ENCODE measurements at places on chromosomes 11 and 22.

- DNase-seq, result no peak
Observed at GRCh38 chr11:111946499-111946898, 9.4 kb downstream of the DIXDC1 start.

- no peak for DNase-seq
Observed at GRCh38 chr11:62238151-62238550, 3.9 kb upstream of the SCGB1D2 start.

- DNase-seq, result no peak
Observed at GRCh38 chr11:134229126-134229790, 4.8 kb downstream of the VPS26B start.

DNA sequence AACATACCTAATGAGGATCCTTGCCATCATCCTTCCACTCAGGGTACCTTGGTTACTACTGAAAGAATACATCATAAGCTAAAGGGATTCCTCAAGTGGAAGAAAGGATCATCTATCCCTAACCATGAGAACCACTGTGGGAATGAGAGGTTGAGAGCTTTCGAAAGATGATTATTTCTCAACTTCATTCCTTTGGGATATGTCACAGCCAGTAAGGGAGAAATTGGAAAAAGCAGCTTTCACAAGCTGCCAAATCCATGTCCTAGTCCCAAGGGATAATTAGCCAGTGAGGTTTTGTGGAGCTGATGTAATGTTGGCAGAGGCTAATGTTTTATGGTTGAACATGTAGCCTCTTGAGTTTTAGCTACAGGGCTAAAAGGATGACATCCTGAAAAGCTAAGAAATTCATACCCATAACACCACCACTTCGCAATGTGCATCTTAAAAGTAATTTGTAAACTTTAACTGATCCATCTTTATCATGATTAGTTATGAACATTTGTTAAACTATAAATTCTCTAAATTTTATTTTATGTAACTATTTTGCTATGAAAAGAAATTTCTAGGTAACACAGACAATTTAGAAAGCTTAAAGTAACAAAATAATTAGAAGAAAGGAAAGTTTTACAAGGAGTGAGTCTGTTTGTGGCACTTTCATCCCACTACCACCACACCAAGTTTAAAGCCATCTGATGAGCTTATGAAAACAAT is 123.9 kb downstream of the MRTFA start:
- peak; percentile 75 for DNase-seq

- no peak for DNase-seq
Observed at GRCh38 chr11:66531841-66532240, 14.0 kb downstream of the ZDHHC24 start.

DNA sequence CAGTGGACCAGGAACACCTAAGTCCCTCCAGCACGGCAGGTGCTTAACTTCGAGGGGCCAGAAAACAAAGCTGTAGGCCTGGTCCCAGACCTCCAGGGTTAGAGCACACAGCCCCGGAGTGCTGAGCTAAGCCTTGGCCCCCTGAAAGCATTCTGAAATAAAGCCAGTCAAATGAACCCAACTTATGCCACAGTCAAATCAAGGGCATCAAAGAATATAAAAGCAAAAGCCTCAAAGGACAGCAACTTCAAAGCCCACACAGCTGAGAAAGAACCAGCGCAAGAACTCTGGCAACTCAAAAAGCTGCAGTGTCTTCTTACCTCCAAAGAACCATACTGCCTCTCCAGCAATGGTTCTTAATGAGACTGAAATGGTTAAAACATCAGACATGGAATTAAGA is 39.1 kb downstream of the TMEM123 start:
- no peak for DNase-seq

DNA sequence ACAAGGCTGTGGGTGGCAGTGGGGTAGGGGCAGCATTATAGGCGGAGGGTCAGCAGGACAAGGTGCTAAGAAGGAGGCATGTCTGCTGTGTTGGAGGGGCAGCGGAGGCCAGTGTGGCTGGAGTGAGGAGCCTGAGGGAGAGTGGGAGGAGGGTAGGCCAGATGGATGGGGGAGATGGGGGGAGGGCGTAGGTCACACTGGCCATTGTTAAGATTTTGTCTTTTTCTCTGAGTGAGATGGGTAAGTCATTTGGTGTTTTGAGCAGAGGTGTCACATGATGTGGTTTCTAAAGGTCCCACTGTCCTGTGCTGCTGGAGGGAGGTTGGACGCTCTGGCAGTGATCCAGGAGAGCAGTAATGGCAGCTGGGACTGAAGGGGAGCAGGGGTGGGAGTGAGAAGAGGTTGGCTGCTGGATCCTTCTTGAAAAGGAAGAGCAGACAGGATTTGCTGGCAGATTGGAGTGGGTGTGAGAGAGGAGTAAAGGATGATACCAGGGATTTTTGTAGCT is 9.8 kb downstream of the PPP6R3 start:
- DNase-seq, result peak; percentile 20

- DNase-seq, result no peak
Observed at GRCh38 chr22:26597026-26597425, 7.1 kb upstream of the TPST2 start.

GRCh38 chr11:4072668-4073285 is 21.8 kb upstream of the RRM1 start:
- peak; percentile 78 for DNase-seq

DNA sequence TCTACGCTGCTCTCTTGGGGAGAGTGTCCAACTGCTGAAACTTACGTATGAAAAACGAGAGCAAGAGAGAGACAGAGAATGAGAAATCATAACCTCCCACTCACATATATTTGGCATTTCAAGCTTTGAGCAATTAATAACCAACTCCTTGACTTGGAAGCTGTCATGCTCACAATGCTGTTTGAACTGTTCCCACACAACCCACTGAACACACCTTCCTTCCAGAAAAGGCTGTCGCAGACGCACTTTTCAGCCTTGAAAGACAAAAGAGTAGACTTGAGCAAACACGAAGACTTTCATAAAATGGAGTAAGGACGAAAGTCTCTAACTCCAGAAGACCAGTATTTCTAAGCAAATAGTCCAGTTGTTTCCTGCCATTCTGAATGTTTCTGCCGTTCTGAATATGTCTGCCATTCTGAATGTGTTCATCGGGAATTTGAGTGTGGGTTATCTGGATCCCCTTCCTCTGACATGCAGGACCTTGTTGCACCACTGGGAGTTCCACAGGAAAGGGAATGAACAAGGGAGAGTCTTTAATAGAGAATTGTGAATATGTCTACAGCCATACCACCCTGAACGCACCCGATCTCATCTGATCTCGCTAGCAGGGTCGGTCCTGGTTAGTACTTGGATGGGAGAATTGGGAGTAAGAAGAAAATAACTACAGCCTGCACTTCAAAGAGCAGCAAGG is 86.2 kb upstream of the BARX2 start:
- no peak for DNase-seq

DNA sequence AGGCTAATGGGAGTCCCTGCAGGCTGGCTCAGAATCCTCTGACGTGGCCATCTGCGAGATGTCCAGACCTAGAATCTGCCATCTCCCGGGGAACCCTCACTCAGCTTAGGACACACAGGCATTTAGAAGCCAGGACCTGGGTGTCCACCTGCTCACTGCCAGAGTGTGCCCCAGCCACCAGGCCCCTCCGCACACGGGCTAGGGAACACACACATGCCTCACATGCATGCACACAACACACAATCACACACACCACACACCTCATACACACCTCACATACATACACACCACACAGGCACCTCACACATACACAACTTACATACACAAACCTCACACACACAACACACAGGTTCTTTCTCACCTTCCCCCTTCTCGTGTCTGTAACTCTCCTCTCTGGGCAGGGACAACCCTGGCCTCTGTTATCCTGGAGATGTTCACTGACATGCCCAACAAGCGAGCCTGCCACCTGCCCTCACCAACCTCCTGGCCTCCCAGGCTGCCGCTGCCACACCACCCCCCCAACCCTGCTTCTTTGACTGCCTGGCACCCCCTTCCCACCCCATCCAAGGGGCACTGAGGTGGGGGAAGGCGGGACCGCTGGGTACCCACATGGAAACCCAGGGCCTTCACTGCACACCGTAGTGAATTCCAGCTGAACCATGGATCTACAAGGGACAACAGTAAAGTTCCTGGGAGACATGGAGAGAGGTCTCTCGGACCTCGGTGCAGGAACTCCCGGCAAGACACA is 38.1 kb downstream of the GNB1L start:
- DNase-seq, result no peak

DNA sequence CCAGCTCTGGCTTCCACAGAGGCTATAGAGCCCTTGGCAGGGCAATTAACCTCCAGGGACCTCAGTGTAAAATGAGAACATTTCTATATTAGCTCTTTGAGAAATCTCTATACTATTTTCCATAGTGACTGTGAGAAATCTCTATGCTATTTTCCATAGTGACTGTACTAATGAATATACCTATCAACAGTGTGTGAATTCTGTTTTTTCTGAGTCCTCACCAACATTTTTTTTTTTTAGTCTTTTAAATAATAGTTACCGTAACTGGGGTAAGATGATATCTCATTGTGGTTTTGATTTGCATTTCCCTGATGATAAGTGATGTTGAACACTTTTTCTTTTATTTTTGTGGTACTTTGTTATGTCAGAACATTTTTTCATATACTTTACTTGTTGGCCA is 7.0 kb upstream of the MTNR1B start:
- DNase-seq, result no peak

GRCh38 chr22:47064016-47064415 is 301.6 kb downstream of the TBC1D22A start:
- no peak for DNase-seq

DNA sequence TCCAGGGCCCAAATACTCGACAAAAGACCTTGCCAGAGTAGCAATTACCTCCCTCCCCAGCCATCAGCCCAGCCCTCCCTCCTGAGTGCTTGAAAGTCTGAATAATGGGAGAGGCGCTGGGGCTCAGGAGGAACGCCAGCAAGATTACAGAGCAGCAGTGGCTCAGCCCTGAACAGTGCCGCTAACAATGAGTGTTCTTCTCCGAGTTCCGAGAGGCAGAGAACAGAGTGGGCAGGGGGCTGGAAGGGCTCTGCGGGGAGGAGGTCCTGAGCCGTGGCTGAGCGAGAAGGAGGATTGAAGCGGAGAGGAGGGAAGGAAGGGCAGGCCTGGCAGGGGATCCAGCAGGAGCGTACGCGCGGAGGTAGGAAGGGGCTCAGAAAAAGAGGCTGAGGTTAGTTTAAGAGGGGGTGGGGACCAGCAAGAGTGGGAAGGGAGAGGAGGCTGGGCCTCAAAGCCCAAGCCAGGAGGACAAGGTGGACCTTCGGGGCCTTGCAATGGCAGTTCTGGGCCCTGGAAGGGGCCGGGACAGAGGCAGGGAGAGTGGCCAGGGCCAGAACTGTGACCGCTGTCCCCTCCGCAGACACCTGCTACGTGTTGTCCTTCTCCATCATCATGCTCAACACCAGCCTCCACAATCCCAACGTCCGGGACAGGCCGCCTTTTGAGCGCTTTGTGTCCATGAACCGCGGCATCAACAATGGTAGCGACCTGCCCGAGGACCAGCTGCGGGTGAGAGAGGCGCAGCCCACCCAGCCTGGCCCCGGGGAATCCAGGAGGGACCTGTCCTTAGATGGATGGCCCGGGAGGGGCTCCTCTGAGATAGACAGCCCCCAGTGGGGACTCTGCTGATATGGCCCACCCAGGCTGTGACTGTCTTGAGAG is 20.6 kb downstream of the CYTH4 start:
- no peak for DNase-seq

DNA sequence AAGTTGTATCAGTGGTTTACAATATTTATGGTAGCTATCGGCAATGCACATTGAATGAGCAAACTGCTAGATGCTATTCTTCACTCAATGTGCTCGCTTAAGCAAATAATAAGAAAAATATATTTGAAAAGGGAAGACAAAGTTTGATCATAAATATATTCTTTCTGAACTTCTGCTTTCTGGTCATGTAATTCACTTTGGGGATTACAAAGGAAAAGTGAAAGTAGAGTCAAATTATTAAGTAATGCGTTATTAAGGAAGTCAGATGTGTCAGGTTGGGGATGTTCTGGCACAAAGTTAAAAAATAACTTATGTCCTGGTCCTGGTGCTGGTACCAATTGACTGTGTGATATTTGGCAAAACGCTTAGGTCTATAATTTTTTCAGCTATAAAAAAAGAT is 98.0 kb upstream of the TRIM77 start:
- no peak for DNase-seq

DNA sequence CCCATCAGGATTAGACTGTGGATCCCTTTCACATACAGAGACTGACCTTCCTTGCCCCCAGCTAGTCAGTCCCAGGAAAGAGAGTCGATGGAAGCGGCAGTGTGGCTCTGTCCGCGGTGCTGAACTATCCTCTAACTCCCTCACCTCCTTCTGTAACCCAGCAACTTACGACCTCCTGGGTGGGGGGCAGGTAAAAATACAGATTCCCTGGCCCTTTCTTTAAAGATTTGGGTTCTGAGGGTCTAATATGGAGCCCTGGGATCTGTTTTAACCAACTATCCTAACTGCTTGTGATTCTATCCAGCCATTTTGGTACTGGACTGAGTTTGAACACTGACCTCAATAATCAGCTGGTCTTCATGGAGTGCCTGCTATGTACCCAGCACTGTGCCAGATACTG is 23.2 kb downstream of the MFNG start:
- no peak for DNase-seq

GRCh38 chr11:71437879-71438278 is 10.3 kb downstream of the DHCR7 start:
- no peak for DNase-seq

- DNase-seq, result no peak
Observed at GRCh38 chr22:22034469-22035132, 52.0 kb upstream of the TOP3B start.

- peak; percentile 88 for DNase-seq
Observed at GRCh38 chr22:23163665-23164064, 16.6 kb upstream of the BCR start.

- no peak for DNase-seq
Observed at GRCh38 chr22:45632791-45633515, 38.7 kb upstream of the ATXN10 start.

GRCh38 chr22:49351761-49352227 is 475.9 kb downstream of the BRD1 start:
- no peak for DNase-seq

DNA sequence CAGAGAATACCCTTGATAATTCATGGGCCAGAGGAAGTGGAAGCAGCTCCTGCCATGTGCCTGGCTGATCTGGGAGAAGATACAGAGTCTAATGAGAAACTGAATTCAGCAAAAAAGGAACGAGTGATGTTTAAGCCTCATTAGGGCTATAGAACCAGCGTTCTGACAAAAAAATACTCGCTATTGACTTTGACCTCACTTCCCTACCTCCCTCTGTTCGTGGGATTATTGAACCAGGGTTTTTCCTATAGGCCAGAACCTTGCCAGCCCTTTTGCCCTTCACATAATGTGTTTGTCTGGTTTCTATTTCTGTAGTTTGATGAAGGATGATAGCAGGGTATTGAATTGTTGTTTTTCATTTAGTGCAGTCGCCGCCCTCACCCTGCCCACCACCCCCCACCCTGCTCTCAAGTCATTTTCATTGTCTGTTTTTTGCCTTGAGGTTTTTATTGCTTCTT is 7.6 kb upstream of the RBFOX2 start:
- DNase-seq, result no peak

Data from spinal cord (tissue), 10 donors.